ENCODE measurements at places on chromosomes 2 and 18.

DNA sequence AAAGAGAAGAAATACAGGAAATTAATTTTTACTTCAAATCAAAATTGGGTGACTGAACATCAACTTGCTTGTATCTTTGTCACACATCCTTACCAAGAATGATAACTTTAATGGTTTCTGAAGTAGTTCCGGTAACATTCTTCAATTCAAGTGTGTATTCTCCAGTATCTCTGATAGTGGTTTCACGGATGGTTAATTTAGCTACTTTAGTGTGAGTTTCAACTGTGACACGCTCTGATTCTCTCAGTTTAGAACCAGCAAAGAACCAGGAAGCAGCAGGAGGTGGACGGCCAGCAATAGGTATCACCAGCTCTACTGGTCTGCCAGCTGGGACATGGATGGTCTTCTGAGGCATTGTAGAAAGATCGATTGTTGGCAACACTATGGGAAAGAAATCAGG lies 62.3 kb downstream of the PLEKHA3 start:
- DNase-seq: no peak

GRCh38 chr2:167177196-167177595 lies 288.9 kb downstream of the XIRP2 start:
- DNase-seq: no peak

DNA sequence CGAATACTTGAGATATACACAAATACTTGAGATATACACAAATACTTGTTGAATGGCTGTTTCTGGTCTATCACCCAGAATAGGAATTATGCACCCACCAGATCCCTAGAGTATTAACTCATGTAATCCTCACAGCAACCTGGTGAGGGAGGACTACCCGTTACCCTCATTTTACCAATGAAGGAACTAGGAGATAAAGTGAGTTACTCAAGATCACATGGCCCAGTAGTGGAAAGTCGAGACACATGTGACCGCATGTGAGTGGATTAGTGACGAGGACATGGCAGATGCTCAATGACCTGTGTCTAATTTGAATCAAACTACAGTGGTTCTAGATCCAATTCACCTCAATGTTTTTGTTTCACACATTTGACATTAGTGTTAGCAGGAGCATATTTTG lies 2.4 kb downstream of the MOGAT1 start:
- no peak for DNase-seq

GRCh38 chr18:63514888-63515678 lies 27.1 kb upstream of the SERPINB12 start:
- DNase-seq: no peak

DNA sequence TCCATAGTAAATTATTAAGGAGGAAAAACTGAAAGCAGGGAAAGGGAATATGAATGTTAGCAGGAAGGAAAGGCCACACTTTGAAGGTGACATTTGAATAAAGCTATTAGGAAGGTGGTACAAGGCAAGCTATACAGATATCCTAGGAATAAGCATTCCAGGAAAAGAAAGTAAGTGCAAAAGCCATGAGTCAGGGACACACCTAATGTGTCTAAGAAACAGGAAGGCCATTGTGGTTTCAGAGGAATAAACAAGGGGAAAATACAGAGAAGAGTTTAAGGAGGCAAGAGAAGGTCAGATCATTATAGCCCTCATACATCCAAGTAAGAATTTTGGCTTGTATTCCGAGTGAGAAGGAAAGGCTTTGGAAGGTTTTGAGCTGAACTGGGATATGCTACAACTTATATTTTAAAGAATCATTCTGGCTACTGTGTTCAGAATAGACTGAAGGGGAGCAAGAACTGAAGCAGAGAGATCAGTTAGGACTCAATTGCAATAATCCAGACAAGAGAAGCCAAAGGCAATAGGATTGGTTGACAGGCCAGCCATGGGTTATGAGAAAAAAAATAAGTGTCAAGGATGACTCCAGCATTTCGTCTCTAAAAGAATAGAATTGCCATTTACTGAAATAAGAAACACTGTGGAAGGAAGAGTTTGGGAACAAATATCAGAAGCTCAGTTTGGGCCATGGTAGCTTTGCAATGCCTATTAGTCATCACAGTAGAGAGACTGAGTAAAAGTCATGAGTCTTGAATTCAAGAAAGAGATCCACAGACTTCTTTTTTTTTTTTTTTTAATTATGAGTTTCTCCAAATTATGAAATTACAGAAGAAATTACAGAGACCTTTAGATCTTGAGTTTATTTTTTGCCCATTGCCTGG lies 11.3 kb downstream of the RAD51AP2 start:
- no peak for DNase-seq

DNA sequence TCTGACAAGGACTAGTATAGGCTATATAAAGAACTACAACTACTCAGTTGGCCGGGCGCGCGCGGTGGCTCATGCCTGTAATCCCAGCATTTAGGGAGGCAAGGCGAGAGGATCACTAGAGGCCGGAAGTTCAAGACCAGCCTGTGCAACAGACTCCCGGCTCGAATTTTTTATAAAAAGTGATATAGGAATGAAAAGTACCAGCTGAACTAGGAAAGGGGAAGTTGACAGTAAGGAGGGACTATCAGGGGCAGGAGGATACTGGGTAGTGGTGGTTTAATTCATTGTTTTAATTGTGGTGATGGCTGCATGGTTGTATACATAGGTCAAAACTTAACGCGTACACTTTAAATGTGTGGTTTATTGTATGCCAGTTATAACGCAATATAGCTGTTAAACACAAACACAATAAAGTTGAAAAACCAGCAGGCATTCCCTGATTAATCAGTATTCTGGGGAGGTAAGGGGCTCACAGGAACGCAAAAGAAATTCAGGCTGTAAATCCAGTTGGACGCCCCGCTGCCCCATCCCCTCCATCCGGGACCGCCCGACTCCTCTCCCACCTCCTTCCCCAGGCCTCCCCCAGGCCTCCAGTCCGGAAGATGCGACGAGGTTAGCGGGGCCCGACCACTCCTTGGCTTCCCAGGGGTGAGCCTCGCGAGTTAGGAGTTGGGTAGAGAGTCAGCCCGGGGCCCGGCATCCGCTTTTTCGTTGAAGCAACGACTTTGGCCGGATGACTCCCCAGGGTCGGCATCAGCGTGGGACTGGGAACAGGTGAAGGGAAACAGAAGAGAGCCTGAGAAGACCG lies 746 bp upstream of the POLR1B start:
- DNase-seq: peak; percentile 49

DNA sequence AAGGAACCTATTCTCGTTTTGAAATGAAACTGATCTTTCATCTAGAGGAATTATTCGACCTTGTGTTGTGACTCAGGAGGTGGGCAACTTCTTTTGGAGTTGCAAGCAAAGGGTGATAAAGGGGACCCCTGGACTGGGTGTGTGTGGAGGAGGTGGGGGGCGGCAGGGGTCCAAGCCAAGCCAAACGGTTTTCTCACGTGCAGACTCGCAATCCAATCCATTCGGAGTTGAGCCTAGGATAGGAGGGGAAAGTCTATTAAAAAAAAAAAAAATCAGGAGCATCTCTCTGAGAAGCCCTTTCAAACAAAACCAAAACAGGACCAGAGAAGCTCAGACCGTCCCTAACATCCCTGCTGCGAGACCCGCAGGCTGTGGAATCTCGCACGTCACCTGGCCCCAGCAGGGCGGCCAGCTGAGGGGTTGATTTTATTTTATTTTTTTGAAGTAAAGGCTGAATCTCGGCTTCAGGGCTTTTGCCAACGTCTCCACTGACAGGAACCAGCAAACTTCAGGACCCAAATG lies 3.7 kb upstream of the ZEB2 start:
- DNase-seq: no peak

DNA sequence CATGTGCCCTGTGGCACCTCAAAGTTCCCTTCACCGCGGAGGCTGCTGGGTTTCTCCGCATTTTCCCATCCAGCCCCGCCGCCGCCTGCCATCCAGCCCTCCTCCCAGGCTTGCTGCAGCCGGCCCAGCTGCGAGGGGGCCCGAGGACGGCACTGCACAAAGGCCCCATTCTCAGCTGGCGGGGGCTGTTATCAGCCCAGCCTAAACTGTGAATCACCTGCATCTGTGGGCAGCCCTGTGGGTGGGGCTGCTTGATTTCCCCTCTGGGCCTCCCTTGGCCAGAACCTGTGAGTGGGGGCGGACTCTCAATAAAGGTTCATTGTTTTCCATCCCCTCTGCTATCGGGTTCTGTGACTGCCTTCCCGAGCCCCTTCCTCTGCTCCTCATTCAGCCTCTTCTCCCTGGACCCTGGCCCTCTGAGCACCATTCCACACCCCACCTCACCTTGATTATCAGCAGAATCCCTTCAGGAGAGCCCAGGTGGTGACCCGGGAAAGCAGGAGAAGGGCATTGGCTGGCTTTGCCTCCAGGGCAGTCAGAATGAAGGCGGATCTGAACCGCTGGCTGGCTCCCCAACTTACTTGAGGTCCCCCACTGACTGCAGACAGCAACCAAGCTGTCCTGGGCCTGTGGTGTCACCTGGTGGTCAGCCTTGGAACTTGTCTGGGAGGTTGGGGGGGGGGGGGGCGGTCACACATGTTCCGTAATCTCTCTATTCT lies 204.5 kb downstream of the ZFP36L2 start:
- DNase-seq: no peak

GRCh38 chr2:28247290-28247689 lies 145.4 kb upstream of the FOSL2 start:
- DNase-seq: no peak

DNA sequence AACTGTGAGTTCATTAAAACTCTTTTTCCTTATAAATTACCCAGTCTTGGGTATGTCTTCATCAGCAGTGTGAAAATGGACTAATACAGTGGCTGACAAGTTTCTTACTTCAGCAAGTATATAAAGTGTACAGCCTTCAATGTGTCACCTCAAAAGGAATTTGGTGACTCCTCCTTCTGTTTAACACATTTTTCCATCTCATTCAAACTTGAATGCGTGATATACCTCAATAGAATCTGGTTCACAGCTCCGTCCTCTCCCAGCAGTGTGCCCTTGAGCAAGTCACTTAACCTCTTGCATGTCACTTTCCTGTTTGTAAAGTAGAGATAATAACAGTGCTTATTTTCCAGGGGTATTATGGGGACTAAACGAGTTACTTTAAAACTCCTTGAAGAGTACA lies 159.6 kb downstream of the CCBE1 start:
- no peak for DNase-seq

GRCh38 chr2:43084699-43085091 lies 141.7 kb downstream of the ZFP36L2 start:
- no peak for DNase-seq

DNA sequence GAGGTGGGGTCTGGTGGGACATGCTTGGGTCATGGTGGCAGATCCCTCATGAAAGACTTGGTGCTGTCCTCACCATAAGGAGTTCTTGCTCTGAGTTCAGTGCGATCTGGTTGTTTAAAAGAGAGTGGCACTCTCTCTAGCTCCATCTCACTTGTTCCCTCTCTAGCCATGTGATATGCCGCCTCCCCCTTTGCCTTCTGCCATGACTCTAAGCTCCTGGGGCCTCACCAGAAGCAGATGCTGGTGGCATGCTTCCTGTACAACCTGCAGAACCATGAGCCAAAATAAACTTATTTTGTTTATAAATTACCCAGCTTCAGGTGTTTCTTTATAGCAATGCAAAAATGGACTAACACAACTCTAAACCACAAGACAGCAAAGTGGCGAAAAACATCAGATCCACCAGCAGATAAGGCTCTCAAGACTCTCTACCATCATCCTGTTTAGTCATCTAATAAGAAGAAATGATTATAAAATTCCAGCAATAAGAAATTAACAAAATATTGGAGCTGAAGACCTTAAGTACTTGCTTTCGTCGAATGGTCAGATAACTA lies 75.5 kb downstream of the OLA1 start:
- no peak for DNase-seq

DNA sequence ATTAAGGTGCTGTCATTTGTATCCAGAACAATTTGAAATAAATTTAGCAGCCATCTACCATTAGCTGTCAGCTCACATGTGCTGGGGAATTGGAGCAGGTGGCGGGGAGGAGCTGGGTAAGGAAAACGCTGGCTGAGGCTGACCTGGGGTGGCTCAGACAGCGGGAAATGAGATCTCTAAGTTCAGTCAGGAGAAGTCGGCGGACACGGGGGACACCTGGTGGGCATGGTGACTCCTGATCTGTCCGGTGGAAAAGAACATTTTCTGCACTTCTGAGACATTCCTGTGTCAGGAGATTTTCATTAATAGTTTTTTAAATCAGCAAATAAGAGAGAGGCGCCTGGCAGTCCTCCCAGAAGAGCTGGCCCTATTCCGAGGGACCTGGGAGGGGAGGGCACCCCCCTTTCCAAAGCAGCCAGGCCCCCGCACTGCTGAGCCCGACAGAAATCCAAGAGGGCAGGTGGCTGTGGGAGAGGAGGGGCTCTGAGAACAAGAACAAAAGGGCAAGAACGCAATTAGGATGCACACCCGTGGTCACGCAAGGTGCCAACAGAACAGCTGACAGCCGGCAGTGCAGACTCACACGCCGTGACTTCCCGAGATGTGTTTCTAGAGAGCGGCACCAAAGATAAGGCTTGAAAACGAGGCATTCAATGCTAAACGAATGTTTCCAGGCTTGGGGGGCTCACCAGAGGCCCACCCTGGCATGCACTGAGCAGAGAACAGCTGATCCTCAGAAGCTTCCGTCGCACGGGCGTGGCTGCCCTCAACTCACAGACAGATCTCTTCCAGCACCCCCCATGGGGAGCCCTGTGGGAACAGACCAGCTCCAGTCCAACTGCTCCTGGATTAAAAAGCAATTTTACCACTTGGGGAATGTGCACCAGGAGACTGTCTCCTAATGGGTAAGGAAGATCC lies 26.4 kb downstream of the SLC66A2 start:
- no peak for DNase-seq

- no peak for DNase-seq
These were observed 415.1 kb upstream of the SALL3 start for GRCh38 chr18:78564518-78564917.

- DNase-seq: peak; percentile 39
These were observed 32.3 kb downstream of the MAP3K2 start for GRCh38 chr2:127355407-127356008.

DNA sequence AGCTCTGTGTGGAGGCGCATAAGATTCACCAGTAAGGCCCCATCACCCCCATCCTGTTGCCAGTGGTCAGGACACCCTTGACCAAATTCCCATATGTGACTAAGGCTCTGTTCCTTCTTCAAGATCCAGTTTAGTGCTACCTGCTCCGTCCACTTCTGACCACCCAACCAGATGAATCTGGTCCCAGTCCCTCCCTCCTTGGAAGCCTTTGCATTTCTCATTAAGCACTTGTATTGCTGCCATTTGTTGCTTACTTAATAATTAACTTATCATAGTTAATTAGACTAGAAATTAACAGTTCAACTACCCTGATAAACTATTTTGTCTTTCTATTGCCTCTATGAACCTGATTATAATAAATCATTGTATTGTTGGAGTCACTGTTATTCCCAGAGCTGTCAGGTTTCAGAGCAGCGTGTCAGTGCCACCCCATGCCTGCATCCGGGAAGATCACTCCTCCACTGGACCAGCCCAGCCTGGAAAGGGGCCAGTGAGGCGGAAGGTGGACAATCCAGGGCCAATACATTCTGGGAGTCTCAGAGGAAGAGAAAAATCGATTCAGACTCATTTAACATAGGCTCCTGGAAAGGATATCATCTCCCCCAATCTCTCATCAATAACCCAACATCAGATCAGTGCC lies 9.5 kb upstream of the NAT8 start:
- DNase-seq: no peak

DNA sequence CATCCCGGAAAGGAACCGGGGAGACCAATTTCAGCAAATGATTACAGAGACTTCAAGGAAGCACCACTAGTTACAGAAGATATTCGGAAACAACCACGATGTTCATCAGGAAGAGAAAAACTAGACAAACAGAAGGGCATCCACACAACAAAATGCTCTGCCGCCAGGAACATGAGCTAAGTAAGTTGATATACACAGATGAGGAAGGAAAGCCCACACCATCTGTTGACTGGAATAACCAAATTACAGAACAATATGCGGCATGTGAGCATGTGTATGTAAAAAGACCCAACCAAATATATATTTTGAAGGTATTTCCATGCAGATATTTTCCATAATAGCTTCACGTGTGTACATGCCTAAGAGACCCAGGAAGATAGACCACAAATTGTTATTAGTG lies 47.0 kb downstream of the ACKR3 start:
- no peak for DNase-seq
